ENCODE measurements at places on chromosomes 1 and 21. TPM values are rescaled to one million over a fixed set of nuclear protein-coding genes. Genes with fewer than 3 reads are reported as not detected.

DNA sequence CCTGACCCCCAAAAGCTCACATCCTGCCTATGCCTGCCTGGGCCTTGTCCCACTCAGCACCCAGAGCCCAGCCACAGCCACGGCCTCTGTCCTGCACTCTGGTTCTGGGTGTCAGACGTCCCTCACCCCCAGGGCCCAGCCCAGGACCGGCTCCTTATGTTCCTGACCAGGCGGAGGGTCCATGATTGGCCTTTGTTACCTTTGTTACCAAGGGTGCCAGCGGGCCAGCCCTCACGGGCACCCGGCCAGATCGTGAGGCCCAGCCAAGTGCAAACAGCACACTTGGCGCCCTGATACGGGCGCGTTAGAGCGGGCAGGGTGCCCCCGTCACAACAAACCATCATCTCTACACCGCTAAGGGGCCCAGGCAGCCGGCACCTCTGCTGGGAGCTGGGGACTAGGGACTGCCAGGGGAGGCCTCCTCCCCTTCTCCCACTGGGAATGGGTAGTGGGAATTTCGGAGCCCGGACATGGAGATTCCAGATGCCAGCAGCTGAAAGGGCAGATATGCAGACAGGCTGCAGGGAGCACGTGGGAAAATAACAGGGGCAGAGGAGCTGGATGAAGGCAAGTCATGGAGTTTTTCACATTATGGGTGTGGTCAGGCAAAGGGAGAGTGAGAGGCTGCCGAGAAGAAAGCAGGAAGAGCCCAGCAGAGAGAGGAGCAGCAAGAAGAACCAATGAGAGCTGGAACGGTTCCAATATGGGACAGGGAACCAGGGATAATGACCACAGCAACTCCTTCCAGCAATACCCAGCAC is 22.1 kb downstream of the HSPG2 start:
- H3K4me3 ChIP-seq: no peak overlapping the region
- peaks cover 19% of the 10 kb centered on the region for H3K4me1 ChIP-seq
- no peaks in the 10 kb centered on the region for H3K36me3 ChIP-seq
- no peak for DNase-seq

DNA sequence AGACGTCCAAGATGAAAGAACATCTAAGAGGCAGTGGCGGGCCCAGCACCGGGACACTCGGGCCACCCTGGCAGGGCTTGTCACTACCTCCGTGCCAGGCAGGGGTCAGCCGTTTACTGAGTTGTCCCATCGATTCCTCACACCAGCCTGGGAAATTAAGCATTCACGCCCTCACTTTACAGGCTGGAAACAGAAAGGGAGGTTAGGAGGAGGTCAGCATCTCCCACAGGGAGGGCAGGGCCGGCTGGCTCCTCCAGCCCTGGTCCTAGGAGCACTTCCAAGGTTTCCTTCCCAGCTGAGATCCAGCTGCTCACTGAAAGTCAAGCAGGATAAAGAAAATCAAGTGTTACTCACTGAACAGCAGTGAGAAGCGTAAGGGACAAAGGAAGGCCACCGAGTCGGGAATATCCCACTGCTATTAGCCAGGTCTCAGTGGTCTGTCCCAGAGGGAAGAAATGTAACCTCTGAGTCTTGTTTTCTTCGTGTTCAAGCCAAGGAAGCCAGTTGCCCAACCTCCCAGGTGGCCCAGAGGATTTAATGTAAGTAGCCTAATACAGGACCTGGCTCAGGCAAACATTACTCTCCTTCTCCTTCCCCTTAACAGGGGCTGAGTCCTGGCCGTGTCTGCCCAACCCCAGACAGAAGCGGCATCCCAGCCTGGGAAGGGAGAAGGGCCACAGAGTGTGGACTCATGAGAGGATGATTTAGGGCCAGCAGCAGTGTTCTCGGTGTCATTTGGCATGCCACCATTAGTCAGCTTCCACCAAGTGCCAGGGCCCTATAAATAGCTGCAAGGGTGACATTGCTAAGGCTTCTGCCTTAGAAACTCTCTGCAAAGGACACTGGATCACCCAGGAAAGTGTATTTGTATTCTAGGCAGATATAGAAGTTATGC is 203.1 kb upstream of the GALNT2 start:
- H3K27ac ChIP-seq: peak overlapping the region; percentile 87
- no peaks in the 10 kb centered on the region for H3K27me3 ChIP-seq
- peaks cover 20% of the 10 kb centered on the region for H3K4me1 ChIP-seq
- H3K36me3 ChIP-seq: no peaks in the 10 kb centered on the region
- no peak overlapping the region for H3K4me3 ChIP-seq
- DNase-seq: peak; percentile 72

GRCh38 chr1:203663294-203663693 is 36.7 kb downstream of the ATP2B4 start:
- no peaks in the 10 kb centered on the region for H3K36me3 ChIP-seq
- no peak overlapping the region for H3K27ac ChIP-seq
- H3K4me1 ChIP-seq: peaks cover 24% of the 10 kb centered on the region
- no peaks in the 10 kb centered on the region for H3K27me3 ChIP-seq

- H3K27ac ChIP-seq: no peak overlapping the region
- H3K4me3 ChIP-seq: no peak overlapping the region
- no peak for DNase-seq
- H3K36me3 ChIP-seq: no peaks in the 10 kb centered on the region
- no peaks in the 10 kb centered on the region for H3K4me1 ChIP-seq
- no peaks in the 10 kb centered on the region for H3K27me3 ChIP-seq
These were observed 36.3 kb upstream of the SUCO start for GRCh38 chr1:172496678-172497077.

- no peak overlapping the region for H3K27ac ChIP-seq
- peaks cover 7% of the 10 kb centered on the region for H3K4me1 ChIP-seq
- peak; percentile 19 for DNase-seq
- no peaks in the 10 kb centered on the region for H3K36me3 ChIP-seq
- H3K27me3 ChIP-seq: no peaks in the 10 kb centered on the region
- no peak overlapping the region for H3K4me3 ChIP-seq
These were observed 330.7 kb downstream of the SMYD3 start for GRCh38 chr1:246176126-246177024.

DNA sequence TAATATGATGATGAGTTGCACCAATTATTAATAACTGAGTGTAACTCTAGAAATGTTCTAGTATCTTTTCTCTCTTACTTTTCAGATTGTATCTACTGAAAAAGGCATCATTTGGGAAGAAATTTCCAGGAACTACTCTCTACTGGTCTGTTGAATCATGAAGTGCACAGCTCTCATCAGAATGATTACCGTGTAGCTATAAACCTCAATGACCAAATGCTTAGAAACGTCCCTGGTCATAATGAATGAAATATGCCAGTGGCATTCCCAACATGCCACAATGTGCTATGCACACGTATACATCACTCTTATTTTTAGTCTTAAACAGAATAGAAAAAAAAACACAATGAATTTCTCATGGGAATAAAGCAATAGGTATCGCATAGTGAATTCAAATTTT is 534.3 kb upstream of the OLFM3 start:
- H3K27me3 ChIP-seq: no peaks in the 10 kb centered on the region
- H3K27ac ChIP-seq: no peak overlapping the region
- no peaks in the 10 kb centered on the region for H3K4me1 ChIP-seq
- no peak for DNase-seq
- no peaks in the 10 kb centered on the region for H3K36me3 ChIP-seq
- no peak overlapping the region for H3K4me3 ChIP-seq

The TMEM125 gene
- 3.0 TPM for total RNA-seq

GRCh38 chr1:178818416-178818815 is 52.5 kb downstream of the ANGPTL1 start:
- no peak overlapping the region for H3K4me3 ChIP-seq
- H3K36me3 ChIP-seq: no peaks in the 10 kb centered on the region
- H3K4me1 ChIP-seq: no peaks in the 10 kb centered on the region
- no peak for DNase-seq
- H3K27me3 ChIP-seq: no peaks in the 10 kb centered on the region
